ENCODE measurements at places on chromosomes 11 and 22.
A peak's percentile ranks its signal among the peaks of the same experiment; 100 is the strongest.

DNA sequence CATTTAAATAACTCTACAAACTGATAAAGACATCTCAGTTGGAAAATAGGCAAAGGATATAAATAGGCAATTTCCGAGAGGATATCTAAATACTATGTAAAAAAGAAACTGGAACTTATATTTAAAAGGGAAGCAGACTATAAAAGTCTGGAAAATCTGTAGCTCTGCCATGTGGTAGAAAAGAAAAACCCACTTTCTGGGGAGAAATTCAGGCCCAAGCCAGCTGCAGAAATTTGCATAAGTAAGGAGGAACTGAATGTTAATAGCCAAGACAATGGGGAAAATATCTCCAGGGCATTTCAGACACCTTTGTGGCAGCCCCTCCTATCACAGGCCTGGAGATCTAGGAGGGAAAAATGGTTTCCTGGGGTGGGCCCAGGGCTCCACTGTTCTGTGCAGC is 97.8 kb upstream of the ZBED5 start:
- DNase-seq = no peak

DNA sequence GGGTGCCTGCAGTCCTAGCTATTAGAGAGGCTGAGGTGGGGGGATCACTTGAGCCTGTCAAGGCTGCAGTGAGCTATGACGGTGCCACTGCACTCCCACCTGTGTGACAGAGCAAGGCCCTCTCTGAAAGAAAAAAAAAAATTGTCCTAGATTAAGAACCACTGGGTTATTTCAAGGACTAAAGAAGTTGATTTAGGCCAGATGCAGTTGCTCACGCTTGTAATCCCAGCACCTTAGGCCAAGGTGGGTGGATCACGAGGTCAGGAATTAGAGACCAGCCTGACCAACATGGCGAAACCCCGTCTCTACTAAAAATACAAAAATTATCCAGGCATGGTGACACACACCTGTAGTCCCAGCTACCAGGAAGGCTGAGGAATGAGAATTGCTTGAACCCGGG is 129.0 kb downstream of the MRTFA start:
- no peak for DNase-seq

DNA sequence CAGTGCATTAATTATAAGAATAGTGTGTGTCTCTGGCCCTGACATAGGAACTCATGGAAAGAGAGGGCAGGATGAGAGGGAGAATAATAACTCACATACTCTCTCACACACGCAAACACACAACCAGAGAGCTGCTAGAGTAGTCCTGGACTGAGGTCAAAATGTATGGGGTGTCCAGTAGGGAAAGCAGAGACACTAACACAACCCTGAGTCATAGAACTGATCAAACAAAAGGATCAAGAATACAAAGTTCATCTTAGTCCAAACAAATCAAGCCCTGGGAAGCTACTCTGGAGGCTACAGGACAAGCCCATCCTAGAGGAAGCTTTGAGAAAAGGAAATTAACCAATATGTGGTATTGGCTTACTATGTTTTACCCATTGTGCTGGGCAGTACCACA is 178.5 kb upstream of the GUCY1A2 start:
- DNase-seq = no peak

DNA sequence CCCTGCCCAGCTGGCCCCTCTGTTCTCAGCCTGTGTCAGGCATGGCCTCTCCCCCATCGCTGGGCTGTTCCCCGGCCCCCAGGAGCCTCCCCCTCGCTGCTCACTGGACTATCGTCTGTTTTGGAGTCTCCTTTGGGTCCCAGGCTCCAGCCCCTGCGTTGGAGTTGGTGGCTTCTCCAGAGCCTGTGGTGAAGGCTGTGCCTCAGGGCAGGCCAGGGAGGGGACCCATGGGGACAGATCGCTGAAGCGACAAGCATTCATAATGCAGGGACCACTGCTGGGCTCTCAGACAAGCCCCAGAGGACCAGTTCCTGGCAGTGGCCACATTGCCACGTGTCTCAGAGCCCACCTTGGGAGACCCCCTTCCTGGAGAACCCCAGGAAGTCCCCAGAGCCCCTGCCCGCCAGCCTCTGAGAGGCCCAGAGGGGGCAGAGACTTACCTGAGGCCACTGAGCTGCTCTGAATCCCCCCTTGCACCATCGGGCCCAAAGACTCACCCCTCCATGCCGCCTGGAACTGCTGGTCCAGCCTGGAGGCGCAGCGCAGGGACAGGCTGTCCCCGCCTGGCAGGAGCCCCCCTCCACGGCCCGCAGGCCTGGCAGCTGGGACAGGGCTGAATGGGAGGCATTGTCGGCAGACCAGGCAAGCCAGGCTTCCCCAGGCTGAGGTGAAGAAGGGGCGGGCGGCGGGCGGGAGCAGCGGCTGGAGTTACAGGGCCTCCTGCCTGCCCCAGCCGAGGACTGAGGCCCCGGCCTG is at the start of gene CHADL:
Gene CHADL (minus strand): TSS at position 555 of the 756 bp plus-strand sequence. CDS start 50 bp downstream, at position 505.
- DNase-seq = no peak

GRCh38 chr22:46739094-46739870 is 1.2 kb upstream of the CERK start:
- peak; percentile 69 for DNase-seq

DNA sequence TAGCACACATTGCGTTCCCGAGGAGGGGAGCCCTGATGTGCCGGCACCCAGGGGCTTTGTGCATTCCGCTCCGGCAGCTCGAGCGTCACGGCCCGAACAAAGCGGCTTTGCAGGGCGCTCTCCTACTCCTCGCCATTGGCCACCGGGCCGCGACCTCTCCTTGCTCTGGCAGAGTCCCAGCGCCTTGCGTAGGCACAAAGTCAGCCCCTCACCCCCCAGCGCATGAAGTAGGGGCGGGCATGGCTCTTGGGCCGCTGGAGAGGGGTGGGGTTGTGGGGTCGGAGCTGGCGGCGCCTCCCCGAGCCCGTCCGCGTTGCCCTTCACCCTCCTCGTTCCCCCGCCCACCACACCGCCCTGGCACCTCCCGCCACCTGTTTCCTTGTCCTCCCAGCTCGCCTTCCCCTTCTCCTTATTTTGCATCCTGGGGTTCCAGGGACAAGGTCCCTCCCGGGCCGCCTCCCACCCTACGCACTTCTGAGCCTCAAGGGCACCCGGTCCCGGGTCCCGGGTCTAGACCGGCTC is 753 bp upstream of the PPARA start:
- DNase-seq = peak; percentile 10
